Right hindlimb (tissue), 1 donor: ENCODE measurements at places on chromosomes 1 and 21.

DNA sequence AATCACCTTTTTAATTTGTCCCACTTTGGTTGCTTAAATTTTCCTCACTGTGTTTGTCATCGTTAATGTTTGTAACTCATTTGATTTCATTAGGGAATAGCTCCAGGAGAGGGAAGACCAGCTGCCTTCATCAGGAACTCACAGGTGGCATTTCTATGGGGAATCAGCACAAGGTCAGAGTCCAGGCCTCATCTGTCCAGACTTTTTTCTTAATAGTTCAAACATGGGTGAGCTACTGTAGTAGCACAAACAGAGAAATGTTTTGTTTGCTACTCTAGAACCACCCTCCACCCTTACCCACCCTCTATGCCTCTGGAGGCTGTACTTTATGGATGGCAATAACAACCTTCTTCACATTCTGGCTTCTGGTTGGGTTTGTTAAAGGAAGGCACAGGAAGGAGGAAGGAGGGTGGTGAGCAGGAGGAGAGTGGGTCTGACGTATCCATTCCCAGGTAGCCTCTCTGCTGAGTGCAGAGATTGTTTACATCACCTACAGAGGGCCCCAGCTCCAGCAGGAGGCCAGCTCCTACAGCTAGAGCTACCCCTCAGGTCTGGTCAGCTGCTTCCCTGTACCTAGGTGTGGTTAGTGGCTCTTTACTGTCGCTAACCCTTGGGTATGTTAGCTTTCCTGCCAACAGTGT is 8.1 kb upstream of the TEDDM1 start:
- DNase-seq: no peak

GRCh38 chr1:245356891-245357585 is 202.3 kb downstream of the KIF26B start:
- DNase-seq: no peak

- no peak for DNase-seq
These were observed 22.8 kb downstream of the CDC7 start for GRCh38 chr1:91523482-91523881.

DNA sequence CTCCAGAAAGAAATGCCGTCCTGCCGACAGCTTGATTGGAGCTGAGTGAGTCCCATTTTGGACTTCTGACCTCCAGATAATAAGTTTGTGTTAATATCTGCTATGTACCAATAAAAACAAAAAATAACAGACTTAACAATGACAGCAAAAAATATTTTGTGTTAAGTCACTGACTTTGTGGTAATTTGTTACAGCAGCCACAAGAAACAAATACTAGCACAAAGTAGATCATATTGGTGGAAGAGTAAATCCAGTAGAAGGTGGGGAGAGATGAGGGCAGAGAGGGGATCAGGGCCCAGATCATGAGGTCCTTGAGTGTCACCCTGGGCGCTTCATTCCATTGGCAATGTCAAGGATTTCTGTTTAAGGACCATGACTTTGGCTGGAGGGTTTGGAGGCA is 168.6 kb downstream of the DYRK1A start:
- DNase-seq: no peak

GRCh38 chr21:45996311-45997204 is 15.0 kb downstream of the COL6A1 start:
- DNase-seq: peak; percentile 24

GRCh38 chr1:223001653-223002634 is 141.1 kb downstream of the TLR5 start:
- no peak for DNase-seq

- DNase-seq: no peak
These were observed 64.0 kb downstream of the CTH start for GRCh38 chr1:70475023-70475422.

DNA sequence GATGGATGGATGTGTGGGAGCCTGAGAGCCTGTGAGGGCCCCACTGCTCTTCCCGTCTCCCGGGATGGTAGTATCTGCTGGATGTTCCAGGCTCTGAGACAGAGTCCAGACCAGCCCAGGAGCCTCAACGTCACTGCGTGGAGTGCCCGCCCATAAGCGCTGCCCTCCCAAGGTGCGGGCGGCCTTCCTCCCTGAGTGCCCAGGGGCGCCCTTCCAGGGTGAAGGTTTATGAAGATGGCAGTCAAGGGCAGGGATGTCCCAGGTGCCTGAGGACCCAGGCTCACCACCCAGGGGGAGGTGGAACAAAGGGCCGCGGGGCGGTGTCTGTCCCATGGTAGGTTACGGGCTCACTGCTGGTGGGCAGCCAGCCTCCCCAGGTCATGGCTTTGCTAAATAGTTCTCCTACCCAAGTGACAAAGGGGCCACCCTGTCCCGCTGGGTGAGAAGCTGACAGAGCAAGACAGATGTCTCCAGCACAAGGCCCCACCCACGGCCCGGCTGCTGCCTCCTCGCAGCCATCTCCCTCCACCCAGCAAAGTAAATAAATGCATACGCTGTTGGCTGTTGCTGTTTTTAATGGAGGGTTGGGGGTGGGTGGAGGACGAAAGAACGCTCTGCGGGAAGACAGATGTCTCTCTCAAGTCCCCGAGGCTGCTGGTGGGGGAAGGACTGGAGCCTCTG is 9.0 kb upstream of the GPR153 start:
- DNase-seq: peak; percentile 71

- DNase-seq: no peak
These were observed 30.9 kb upstream of the CADM3 start for GRCh38 chr1:159140474-159140873.

DNA sequence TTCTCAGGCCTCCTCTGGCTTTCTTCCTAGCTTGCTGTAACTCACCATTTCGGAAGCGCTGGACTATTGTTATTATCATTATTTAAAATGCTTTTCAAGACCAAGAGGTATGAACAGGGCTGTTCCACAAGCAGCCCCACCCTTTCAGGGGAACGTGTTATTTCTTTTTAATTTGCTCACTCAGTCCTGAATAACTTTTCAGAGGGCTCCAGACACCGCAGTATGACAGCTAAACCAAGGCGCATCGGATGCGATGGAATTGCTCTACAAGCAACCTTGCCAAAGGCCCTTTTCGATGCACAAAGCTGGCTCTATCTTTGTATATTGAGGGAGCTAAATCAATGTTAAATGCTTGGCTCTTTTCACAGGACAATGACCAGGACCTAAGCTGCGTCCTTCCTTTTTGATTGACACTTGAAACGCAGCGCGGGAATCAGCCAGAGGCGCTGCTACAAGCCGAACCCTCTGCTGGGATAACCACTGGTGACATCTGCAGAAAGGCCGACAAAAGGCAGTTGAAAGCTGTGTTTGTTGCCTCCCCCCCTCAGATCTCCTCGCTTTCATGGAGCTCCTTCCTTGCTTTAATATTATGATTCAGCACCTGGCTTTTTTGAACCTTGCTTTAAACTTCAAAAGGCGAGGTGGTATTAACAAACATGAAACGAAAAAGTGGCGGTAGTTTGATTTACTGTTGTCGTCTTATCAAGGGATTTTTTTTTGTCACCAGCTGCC is 204.7 kb upstream of the PROX1 start:
- no peak for DNase-seq

- no peak for DNase-seq
These were observed 70.6 kb downstream of the PATJ start for GRCh38 chr1:61812916-61813315.

DNA sequence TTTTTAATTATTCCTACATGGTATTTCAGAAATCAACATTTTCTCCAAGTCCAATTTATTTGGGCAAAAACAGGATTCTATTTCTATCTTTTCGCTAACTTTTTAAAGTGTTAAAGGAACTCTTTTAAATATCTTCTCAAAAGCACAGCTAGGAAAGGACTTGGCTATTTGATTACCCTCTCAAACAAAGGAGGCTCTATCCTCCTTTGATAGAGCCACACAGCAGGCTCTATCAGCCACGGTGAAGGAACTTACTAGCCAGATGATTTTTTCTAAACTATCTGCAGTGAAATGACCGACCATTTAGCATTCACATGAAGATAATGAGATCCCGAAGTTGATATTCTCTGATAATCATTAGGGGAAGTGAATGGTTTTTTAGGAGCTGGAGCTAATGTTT is 9.1 kb downstream of the ANGPTL7 start:
- DNase-seq: no peak

GRCh38 chr1:230977761-230978490 is 735 bp downstream of the TTC13 start:
- DNase-seq: peak; percentile 30
